ENCODE measurements at places on chromosomes 1 and 21.
A peak's percentile ranks its signal among the peaks of the same experiment; 100 is the strongest.

DNA sequence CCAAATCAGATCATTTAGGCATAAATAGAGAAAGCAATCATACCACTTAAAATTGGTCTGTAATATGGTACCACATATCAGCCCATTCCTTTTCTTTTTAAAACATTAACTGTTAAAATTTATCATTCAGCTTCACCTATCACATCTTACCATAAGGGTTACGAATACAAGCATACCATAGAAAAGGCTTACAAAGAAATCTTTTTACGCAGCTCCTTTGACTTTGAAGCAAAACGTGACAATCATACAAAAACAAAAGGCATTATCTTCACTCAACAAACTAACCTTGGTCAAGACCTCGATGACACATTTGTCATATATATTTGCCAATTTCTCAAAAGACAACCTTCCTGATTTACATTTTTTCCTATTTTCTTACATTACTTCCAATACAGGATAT lies 169.0 kb downstream of the SMYD3 start:
- DNase-seq: no peak

DNA sequence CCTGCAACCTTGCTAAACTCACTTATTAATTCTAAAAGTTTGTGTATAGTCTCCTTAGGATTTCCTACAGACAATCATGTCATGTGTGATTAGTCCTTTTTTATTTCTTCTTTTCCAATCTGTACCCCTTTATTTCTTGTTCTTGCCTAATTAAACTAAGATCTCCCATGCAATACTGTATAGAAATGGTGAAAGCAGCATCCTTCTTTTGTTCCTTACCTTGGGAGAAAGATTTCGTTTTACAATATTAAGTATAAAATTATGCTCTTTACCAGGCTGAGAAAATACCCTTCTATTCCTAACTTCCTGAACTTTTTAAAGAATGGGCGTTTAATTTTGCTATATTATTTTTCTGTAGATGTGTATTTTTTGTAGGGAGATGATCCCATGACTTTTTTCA lies 7.6 kb upstream of the COL18A1 start:
- no peak for DNase-seq

- DNase-seq: no peak
These were observed 6.0 kb downstream of the CLSTN1 start for GRCh38 chr1:9817734-9818133.

GRCh38 chr1:15465674-15466073 lies 9.1 kb downstream of the CELA2A start:
- peak; percentile 27 for DNase-seq

DNA sequence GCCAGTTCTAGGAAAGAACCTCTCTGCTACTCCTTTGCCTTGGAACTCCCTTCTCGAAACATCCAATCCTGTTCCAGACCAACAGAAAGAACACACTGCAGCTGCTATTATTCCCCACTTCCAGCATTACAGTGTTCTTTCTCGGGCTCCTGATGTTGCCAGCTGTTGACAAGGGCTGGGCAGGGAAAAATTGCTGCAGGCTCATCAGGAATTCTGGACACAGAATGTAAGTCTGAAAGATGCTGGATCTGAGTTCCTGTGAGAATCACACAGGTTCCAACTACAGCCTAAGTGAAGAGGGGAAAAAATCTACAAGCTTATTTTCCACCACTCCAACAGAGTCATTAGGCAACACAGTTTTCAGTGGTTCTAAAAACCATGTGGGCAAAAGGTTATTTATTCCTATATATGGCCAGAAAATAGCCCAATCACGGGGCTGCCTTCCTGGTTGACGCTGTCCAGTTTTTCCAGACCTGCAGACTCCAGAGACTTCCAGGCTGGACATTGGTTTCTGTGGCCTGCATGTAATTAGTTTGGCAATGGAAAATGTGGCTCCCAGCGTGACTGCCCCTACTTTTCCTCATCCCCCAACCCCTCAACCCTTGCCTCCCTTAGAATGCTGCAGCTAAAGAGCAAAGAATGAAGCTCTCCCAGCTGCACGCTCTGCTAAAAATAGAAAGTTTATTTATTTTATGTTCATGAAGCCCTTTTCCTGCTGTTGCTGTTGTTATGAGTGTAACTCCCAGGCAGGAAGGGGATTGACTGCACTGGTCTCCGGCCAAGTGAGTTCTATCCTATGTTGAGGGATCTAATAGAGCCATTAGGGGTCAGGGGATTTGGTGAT lies 8.3 kb upstream of the KIAA0040 start:
- DNase-seq: no peak

- peak; percentile 76 for DNase-seq
These were observed 1.4 kb downstream of the ELAVL4 start for GRCh38 chr1:50110151-50110550.

DNA sequence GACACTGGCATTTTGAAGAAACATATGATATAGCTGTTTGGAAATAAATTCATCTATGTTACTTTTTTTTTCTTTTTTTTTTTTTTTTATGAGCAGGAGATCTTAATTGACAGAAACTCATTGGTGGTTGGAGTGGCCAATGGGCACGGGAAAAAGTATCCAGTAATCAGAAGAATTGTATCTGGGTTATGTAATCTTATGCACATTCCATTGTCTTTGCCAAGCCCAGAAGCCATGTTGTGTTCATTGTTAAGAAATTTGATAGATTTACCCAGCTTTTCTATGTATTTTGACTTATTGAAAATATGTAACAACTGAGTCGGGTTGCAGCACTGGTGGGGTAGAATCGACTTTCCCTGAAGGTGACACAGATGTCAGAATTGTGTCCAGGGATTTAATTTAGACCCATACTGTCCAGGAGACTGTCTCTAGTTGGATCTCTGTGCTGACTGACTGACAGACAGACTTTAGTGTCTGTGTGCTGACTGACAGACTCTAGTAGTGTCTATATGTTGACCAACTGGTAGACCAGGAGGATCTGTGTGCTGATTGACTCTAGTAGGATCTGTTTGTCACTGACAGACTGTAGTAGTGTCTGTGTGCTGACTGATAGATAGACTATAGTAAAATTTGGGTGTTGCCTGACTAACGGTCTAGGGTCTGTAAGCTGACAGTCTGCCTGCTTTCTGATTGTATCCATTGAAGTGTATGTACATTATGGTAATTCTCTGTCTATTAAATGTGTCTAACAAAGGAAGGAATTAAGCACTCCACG lies 12.3 kb upstream of the C4BPB start:
- no peak for DNase-seq

DNA sequence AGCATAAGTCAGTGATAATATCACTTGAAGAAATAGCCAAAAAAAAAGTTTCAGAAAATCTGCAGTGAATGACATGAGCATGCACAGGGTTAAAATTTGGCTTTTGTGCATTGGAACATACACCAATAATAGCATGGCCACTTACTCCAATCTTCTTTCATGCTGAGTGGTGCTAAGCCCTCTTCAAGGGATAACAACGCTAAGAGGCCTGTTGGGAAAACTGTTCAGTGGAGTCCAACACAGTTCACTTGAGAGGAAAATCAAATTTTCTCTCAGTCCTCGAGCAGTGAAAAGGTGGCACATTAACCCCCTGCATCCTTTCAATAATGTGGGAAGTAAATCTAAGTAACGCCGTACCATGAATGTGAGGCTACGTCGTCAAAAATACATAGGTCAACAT lies 264.7 kb downstream of the SPATA17 start:
- no peak for DNase-seq

- DNase-seq: no peak
These were observed 1.4 kb upstream of the DPM3 start for GRCh38 chr1:155141749-155142148.

- no peak for DNase-seq
These were observed 223.8 kb upstream of the TMEM51 start for GRCh38 chr1:14929547-14930246.

DNA sequence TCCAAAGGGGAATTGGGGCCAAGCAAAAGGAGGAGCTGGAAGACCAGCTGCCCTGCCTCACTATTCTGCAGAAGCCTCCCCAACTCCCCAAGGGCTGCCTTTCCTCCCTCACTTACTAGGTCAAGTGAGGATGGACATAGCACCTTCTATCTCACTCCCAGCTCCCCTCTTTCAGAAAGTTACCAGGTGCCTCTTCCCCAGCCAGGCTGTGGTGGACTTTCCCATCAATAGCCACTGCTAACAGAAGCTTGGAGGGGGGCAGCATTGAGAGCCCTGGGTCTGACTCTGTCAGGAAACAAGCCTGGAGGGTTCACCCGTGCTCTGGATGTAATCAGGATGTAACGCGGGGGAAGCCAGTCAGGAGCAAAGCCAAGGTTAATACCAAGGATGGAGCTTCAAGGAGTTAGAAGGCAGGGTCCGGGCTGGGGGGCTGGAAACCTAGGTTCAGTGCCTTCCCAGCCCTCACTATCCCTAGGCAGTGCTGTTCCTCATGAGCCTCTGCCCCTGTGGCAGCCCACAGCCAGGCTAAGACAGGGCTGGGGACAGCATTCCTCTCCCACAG lies 127.8 kb upstream of the NGF start:
- no peak for DNase-seq

DNA sequence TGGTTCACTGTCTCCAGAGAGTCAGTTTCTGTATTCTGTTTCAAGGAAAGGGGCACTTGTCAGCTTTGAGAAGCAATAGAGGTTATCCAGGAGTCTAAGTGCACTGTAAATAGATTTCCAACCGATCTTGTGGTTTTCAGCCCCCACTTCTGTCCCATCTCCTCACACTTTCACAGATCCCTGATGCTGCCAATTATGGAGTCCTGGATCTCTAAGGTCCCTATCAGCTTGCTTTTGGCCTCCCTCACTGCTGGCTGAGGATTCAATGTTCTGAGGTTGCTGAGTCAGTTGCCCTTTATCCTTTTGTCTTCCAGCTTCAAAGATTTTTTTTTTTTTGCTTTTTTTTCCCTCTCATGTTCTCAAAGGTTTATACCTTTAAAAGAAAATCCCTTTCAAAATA lies 98.4 kb downstream of the DIRAS3 start:
- DNase-seq: no peak
